ENCODE measurements at places on chromosomes 11 and 22. TPM values are rescaled to one million over a fixed set of nuclear protein-coding genes. Genes with fewer than 3 reads are reported as not detected.

DNA sequence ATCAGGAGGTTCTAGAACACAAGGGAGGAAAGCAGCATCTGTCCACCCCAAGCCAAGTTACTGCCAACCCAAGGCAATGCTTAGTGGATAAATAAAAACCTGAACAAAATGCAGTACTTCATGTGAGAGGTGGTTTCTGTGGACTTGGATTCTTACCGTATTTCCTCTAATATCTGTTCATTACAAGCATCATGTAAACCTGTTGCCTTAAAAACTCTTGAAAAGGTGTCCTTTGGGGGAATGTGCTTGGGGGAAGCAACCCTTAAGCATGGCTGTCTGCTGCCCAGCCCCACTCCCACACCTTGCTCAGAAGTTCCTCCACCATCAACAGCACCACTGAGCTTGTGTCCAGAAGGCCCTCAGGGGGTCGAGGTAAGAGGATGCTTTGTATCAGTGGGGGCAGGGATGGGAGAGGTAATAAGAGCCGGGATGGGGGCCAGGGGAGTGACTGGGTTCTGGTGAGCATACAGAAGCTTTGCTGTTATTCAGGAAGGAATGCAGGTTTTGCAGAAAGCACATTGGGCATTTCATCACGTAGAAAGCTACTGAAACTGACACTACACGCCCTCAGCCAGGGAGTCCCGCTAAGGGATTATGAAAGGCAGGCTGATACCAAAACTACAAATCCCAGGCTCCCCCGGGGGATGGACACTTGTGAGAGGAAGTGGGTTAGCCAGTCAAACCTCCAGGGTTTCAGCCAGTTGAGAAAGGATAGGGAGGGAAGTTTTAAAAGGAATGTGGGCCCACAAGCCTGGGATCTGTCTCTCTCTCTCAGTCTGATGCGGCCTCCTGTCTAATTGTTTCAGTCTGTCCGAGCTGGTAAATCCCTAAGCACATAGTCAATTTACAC, 52.0 kb downstream of the KCNJ1 start:
- DNase-seq: peak; percentile 81

The TCN2 gene
- total RNA-seq: 24.0 TPM

The SAA4 gene
- total RNA-seq: not detected

- DNase-seq: no peak
Measured at GRCh38 chr22:30927806-30928205, 40.8 kb downstream of the MORC2 start.

The CCDC87 gene
- 0.99 TPM for total RNA-seq

DNA sequence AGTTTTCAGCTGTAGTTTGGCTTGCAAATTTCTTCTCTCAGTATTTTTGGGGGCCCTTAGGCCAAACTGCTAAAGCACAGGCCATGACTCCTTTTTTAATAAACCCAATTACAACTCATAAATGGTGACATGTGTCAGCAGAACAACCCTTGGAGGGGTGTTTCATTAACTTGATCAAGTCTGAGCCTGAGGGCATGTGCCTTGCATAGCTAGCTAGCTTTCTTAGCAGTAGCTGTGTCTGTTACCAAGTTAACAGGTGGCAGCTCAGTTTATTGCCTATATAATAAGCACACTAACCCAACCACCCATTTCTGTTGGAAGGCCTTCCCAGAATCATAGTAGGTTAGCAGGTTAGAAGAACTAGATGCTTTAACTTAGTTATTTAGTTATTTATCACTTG, 950.3 kb upstream of the CCDC90B start:
- DNase-seq: no peak

- peak; percentile 79 for DNase-seq
Measured at GRCh38 chr11:27209562-27210005, 153.4 kb downstream of the CCDC34 start.

GRCh38 chr11:101182467-101182866, 52.9 kb upstream of the PGR start:
- DNase-seq: no peak

GRCh38 chr22:42217752-42218280, 52.6 kb downstream of the TCF20 start:
- no peak for DNase-seq

GRCh38 chr11:86918973-86919372, 36.2 kb downstream of the FZD4 start:
- no peak for DNase-seq

- DNase-seq: no peak
Measured at GRCh38 chr11:110065189-110065588, 28.0 kb upstream of the ZC3H12C start.

GRCh38 chr22:36816636-36817524, at the start of gene PVALB:
Gene PVALB, minus strand, starts transcription at chr22:36817035. Its CDS starts 30 bp downstream, at chr22:36817005.
- DNase-seq: peak; percentile 74

DNA sequence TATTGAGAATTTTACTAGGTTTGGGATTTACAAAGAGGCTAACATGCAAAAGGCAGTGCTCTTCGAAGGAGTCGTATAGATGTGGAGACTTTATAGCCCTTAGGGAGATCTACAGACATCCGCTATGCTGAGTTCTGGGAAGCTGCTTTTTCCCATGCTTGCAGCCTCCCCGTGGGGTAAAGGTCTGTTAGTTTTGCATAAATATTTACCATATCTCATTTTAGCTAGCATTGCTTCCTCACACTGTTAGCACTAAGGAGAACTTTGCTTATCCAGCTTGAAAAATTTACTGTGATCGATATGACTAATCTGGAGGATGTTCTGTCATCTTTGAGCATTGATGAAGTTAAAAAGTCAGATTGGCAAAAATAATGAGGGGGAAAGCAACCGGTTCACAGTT, 18.6 kb downstream of the ARHGEF12 start:
- no peak for DNase-seq

Measured in right cardiac atrium (tissue), 5 donors.